ENCODE measurements at places on chromosomes 2 and 18. TPM values are rescaled to one million over a fixed set of nuclear protein-coding genes. Genes with fewer than 3 reads are reported as not detected.

Gene UGT1A10
- not detected for total RNA-seq

DNA sequence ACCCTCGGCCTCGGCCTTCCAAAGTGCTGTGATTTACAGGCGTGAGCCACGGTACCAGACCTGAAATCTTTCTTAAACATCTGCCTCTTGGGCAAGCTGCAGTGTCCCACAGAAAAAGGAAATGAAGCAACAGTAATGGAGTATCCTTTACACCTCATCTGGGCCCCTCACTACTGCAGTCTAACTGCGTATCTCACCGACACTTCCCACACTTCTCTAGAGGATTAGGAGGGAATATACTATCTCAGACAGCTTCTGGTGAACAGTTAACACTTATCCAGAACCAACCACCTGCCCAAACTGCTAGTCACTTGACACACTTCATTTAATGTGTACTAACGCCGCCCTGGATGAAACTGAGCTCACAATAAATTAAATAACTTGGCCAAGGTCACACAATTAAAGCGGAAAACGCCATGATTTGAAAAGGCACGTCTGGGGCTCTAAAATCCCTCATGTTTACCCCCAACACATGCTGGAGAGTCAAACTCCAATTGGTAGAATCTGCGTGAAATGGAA is 993 bp downstream of the COX7A2L start:
- DNase-seq: peak; percentile 21

Gene ASB18
- not detected for total RNA-seq

Gene ALPP
- total RNA-seq: not detected

DNA sequence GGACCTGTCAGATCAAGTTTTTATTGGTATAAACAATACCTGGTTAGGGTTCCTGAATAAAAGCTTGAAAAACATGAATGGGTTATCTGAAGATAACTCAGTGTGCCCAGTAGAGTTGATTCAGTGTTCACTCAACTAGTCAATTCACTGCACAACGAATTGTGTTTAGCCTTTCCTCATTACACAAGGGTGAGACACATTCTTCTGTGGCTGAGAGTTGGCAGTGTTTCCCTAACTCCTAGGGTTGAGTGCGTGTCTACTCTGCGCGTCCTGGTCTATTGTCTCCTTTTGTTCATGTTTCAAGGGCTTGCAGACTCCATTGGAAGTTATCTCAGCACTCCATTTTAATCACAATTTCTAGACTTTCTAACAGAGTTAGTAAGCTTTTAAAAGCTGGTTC is 32.8 kb upstream of the TMEM178A start:
- peak; percentile 67 for DNase-seq

Gene IL1A
- not detected for total RNA-seq

DNA sequence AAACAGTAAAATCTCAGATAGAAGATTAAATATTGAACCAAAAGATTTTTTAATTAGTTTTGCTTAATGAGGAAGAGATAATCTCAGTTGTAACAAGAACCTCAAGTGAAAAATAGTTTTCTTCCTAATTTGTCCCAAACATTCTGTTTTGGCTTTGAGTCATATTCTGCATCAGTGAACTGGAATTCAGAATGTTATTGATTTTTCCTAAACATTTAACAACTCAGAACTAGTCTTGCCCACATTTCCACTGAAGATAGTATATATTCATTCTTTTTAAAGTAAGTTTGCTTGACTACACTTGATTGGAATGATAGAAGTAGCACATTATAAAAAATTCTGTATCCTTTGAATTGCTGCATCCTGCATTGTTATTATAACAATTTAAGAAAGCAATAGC is 85.7 kb upstream of the UGP2 start:
- peak; percentile 39 for DNase-seq

Gene C1GALT1C1L
- not detected for total RNA-seq

- DNase-seq: peak; percentile 19
Measured at GRCh38 chr2:204472375-204472774, 72.9 kb upstream of the PARD3B start.

DNA sequence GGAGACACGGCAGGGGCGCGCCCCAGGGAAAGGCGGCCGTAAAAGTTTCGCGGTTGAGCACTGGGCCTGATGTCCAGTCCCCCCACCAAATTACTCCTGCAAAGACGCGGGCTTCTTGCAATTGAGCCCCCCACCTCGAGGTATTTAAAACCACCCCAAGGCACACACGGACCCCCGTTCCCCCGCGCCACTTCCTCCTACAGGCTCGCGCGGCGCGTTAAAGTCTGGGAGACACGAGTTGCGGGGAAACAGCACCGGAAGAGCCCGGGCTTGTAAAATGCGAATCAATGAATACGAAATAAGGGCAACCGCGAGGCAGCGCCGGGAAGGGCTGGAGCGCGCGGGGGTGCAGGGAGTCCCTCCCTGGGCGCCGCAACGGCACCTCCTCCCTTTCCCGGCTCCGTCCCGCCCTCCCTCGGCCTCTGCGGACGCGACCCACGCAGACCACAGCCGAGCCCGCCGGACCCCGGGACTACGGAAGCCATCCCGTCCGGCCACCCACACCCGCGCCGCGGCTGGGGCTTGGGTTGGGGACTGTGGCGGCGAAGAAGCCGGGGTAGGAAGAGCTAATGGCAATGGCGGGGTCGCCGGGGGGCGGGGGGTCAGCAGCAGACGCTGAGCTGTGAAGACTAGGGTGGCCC is 918 bp upstream of the NETO1 start:
- DNase-seq: no peak

Gene NOL4
- not detected for total RNA-seq

DNA sequence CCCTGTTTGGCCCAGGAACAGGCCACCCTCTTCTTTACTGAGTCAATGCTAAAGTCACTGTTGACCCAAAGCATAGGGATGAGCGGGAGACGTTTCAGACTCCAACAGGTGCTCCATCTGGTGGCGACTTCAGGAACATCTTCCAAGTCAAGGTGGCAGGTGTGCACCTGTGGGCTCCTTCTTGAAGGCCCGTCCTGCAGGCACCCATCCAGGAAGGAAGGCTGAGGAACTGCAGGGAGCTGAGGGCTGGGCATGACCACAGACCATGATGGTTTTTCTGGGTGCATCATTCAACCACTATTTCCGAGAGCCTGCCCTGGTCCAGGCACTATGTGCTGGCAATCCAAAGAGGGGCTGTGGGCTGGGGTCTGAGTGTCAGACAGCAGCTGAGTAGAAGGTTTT is 142.8 kb downstream of the NDUFA10 start:
- DNase-seq: no peak

- no peak for DNase-seq
Measured at GRCh38 chr18:40612356-40612755, 1342.7 kb upstream of the PIK3C3 start.

- peak; percentile 47 for DNase-seq
Measured at GRCh38 chr2:207219676-207220501, 54.1 kb upstream of the KLF7 start.

DNA sequence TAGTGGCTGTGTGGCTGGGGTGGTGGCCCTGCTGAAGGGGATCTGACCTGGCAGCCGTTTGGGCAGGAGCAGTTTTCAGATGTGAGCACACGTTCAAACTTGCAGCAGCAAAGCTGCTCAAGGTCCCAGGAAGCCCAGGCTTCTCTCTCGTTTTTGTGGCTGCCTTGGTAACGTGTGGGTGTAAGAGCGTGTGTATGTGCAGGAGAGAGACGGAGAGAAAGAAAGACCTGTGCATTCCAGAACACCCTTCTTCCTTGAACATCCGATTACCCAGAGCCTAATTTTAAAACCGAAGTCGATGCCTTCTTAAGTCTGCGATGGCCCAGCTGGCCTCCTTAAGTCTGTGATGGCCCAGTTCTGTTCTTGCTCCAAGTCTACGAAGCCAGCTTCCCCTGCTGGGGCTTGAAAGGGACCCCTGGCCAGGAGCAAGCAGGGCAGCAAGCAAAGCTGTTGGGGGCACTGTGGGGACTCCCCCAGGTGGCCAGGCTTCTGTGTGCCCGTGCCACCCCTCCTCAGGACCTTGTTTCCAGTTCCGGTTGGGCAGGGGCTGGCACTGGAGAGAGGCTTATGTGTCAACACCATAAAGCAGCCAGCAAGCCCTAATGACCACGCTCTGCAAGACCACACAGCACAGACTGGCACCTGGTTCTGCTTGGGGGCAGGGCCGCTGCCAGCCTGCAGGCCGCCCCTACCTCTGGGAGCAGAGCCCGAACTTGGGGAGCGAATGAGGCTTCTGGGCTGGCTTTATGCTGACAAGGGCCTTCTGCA is 55.8 kb upstream of the ALPP start:
- DNase-seq: no peak

Gene SFT2D3
- 6.0 TPM for total RNA-seq

DNA sequence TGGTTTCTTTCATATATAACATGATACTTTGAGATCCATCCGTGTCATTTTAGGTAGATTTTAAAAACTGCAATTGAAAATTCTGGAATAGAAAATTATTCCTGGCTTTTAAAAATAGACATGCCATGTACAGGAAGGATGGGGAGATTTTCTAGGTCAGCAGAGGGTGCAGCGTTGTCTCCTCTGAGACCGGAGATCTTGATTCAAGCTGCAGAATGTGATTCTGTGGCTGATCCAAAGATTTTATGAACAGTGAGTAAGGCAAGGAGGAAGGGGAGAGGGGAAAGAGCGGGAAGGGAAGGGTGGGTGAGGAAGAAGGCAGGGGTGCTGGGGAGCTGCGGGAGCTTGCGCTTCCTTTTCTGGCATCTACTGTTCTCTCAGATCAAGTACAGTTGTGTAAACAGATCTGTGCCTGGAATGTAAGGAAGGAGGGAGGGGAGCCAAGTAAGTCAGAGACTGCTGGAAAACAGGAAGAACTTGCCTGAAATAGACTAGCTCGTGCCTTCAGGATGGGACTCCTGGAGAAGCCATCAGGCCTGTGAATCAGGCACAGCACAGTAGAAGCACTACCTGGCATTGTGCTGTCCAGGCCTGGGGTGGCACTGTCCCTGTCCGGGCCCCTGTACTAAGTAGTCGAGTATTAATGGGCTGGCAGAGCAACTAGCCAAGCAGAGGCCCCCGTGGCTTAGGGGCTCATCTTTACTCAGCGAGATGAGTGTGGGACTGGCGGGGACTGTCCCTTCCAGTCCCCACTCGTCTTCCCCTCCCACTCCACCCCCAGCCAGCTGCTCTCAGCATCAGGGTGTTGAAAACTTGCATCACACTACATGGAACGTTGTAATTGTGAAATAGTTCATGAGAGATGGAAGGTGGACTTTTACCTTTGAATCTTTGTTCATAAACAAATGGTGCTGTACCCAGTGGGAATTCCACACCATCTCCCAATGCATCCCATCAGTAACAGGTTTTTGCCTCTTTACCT is 163.5 kb downstream of the UXS1 start:
- DNase-seq: peak; percentile 54

GRCh38 chr18:77702686-77703085 is 453.0 kb downstream of the GALR1 start:
- DNase-seq: no peak

DNA sequence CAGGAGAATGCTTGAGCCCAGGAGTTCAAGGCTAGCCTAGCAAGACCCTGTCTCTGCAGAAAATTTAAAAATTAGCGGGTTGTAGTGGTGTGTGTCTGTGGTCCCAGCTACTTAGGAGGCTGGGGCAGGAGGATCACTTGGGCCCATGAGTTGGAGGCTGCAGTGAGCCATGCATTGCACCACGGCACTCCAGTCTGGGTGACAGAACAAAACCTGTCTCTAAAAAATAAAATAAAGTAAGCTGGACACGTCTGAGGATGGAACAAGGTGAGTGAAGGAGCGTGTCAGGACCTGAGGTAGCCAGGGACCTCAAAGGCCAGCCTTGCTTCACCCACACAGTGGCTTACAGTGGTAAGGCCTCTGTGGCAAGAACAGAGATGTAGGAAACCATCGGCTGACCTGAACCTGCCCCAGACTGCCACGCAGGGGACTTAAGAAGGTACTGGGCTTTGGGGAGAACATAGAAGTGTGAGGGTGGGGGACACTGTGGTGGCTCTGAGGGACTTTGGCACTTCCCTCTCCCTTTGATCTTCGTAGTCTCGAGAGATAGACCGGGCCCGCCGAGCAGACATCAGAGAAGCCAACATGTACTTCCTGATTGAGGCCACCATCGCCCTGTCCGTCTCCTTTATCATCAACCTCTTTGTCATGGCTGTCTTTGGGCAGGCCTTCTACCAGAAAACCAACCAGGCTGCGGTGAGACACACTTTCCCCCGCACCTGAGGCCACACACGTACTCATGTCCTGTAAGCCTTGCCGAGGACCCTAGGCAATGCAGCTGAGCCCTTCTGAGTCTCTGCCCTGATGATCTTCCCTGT is 7.5 kb downstream of the SLC11A1 start:
- DNase-seq: no peak

Gene IL36B
- not detected for total RNA-seq

Gene EPAS1
- total RNA-seq: 14.8 TPM

DNA sequence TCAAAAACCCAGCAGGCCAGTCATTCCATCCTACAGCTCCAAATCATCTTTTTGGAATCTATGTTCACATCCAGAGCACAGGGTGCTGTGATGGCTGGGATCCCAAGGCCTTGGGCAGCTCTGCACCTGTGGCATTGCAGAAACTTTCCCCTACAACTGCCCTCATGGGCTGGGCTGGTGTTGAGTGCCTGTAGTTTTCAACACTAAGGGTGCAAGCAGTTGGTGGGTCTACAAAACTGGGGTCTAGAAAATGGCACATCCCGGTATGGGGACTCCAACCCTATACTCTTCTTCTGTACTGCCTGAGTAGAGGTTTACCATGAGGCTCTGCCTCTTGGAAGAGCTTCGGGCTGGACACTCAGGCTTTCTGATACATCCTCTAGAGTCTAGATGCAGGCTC is 95.2 kb upstream of the TEKT4 start:
- no peak for DNase-seq

All from LHCN-M2 (cell line).